GM20000 (cell line): ENCODE measurements at places on chromosomes 12 and 14.

DNA sequence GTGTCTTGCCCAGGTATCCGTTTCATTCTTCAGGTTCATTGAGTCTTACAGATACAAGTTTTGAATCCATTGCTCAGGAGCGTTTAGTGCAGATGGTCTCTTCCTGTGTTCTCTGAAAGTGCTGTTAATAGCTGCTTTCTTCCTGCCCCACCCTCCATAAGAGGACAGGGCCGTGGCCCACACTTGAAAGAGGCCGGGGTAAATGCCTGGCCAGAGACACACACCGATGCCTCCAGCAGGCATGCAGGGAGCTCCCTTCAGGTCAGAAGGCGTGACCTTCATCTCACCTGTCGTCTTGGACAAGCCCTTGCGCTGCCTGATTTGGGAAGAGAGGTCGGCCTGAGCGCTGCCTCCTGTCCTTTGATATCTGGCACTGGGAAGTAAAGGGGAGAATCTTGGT lies 11.6 kb downstream of the PRKAB1 start:
- DNase-seq: no peak

DNA sequence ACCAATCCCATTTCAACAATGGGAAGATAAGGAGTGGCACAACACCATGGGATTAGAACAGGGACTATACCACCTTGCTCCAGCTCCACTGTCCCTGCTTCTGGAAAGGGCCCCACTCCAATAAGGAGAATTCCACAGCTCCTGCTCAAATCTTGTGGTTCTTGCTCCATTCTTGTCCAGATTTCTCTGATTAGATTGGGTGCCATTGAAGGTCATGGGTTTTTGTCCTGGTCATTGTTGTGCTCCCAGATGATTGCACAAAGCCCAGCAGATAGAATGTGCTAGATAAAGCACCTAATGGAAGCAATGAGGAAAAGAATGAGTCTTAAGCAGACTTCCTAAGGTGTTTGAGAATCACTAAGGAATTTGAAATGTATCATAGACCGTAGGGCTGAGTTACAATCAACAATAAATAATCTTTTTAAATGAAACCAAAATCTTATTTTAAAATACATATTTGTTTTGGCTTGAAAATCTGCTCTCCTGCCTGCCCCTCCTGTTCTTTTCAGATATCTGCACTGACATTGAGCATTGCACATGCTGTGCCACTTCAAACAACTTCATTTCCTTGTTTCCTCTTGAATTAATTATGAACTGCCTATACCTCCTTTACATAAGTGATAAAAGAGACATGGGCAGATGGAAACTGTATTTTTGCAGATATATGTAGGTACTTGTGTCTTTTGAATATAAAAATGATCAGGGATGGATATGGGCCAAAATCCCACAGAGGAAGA lies 115.9 kb downstream of the FGD4 start:
- no peak for DNase-seq

DNA sequence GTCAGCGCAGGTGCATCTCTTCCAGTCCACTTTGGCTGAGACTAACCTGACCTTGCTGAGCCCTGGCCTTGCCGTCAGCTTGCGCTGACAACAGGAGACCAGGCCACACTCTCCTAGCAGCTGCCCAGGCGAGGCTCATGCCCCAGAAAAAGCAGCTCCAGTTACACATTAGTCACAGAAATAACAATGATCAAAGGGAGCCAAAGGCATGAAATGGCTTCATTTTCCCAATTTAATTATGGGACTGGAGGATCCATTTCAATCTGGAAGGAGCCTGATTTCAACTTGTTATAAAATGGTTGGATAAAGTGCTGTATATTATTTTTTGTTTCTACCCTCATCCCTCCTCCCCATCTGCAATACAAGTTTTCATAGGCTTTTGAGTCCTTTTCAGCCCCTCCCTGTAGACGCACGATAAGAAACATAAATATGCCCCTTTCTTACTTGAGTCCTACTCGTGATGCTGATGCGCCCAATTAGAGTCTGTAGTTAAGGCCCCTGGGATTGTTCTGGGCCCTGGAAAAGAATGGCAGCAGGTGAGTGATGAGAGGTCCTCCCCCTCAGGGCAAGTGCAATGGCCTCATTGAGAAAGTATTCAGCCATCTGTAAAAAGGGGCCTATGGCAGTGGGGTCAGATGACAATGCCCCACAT lies 376.0 kb downstream of the C12orf75 start:
- DNase-seq: no peak

- DNase-seq: no peak
Observed at GRCh38 chr12:87305481-87305880, 723.7 kb downstream of the C12orf50 start.

DNA sequence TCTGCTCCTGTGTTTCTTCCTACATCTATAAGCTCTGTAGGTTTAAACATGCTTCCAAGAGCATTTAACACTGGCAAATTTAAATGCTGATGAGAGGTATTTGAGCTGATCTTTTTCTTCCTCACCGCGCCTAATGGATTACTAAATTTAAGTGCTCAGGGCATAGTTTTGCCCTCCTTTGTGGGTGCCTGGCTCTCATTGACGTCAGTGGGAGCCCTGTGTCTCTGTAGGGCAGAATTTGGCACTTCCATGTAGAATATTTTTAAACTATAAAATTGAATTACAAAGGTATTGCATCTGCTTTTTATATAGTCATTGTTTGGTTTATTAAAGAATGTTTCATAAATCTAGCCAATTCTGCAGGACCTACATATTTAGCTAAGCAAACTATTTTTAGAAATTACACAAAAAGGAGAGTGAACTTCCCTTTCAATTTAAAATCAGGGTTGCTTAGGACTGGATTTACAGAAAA lies 444.8 kb downstream of the AEBP2 start:
- no peak for DNase-seq

- no peak for DNase-seq
Observed at GRCh38 chr12:69575346-69575745, 9.9 kb upstream of the CCT2 start.

DNA sequence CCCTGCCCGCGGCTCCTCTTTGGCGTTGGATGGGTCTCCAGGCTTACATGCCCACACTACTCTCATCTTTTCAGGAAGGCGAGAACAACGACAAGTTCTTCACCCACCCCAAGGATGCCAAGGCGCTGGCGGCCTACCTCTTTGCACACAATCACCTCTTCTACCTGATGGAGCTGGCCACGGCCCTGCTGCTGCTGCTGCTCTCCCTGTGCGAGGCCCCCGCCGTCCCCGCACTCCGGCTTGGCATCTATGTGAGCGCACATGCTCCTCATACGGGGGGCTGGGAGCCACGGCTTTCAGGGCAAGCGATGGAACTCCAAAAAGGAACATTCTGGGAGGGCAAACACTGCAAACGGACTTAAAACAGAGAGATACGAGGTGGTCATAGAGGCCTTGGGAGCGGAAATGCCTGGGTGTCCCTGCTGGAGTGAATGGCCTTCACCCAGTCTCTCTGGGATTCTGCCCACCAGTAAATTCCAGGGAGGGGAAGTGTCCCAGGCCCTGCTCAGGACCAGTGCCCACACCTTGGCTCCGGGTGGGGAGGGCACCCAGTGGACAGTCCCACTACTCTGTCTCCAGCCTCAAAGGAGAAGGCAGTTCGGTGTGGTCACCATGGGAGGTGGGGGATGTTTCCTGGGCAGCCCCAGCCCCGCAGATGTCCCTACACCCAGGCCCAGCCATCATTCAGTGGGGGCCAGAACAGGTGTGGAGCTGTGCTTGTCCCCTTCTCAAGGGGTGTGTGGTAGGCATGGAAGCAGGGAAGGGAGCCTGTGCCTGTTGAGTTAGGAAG lies 45.0 kb downstream of the TPCN1 start:
- no peak for DNase-seq

- DNase-seq: no peak
Observed at GRCh38 chr14:98633380-98633779, 638.6 kb downstream of the BCL11B start.

DNA sequence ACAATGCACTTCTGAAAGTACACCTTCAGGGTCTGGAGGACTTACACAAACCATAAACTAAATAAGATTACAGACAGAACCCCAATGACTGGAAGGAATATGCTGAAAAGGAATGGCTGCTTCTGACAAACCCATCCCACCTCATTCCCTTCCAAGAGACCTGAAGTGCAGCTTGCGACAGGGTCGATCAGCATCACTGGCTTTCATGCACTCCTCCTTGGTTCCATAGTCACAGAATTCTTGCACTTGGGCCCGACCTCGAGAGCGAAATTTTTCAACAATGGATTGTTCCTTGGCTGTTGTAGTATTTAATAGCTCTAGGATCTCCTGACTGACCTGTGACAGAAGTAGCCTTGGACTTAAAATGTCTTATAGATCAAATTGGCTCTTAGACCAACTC lies 9.6 kb downstream of the METTL3 start:
- DNase-seq: no peak

DNA sequence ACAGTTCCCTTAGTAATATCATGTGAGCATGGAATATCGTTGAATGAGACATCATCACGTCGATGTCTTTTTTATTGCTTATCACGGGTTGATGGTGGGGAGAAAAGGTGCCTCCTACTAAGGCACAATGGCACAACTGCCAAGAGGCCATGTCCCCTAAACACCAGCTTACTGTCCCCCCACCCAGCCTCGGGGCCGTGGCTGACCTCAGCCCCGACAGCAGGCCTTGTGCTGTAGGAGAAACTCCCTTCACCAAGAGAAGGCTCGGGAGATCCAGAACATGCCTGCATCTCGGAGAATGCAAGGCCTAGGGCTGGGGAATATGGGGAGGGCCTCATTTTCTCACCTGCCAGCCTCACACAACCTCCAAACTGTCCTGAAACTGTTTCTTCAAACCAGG lies 22.8 kb downstream of the ZFP36L1 start:
- DNase-seq: no peak
